ENCODE measurements at places on chromosomes 3 and 15.

GRCh38 chr3:178714925-178715832, 178.9 kb downstream of the KCNMB2 start:
- DNase-seq, result no peak

DNA sequence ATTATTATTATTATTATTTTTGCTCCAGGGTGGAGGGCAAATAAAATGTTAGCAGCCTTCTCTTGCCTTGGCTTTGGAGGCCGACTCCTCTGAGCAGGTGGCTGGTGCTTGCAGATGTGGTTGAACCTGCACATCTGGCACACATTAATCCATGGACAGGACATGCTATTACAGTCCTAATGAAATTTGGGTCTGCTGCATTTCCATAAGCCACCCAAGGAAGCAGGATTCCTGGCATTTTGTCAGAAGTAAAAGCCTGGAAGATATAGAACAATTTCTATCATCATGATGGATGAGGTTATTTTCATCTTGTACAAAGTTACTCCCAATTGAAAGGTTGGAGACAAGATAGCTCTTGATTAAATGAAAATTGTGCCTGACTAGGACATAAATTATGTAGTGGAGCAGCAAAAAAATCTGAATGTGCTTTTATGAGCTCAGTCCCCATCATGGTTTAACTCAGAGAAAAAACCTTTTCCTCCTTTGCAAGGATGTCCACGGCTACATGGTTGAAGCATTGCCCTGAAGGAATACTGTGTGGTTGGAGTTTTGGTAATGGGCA, 130.9 kb upstream of the RGMA start:
- no peak for DNase-seq

GRCh38 chr15:60428935-60429334, 31.1 kb upstream of the ANXA2 start:
- no peak for DNase-seq

DNA sequence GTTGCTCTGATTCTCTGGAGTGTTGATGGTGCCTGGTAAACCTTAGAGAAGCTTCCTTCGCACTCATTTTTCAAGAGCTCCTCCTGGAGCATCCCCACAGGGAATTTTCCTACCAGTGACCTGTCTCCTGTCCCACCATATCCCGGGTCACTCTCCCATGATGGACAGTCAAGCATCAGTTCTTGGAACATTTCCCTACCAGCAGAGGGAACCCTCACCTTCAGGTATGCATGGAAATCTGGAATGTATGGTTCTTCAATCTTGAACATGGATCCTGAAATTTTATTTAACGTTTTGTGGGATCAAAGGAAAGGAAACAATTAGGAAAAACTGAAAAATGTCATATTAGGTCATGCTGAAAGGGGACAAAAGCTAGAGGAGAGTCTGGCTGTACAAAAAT, 153.8 kb downstream of the SPATA16 start:
- no peak for DNase-seq

Data from T-helper 2 cell (primary cell).